Hindlimb muscle (tissue), 1 donor: ENCODE measurements at places on chromosomes 3 and 15.

DNA sequence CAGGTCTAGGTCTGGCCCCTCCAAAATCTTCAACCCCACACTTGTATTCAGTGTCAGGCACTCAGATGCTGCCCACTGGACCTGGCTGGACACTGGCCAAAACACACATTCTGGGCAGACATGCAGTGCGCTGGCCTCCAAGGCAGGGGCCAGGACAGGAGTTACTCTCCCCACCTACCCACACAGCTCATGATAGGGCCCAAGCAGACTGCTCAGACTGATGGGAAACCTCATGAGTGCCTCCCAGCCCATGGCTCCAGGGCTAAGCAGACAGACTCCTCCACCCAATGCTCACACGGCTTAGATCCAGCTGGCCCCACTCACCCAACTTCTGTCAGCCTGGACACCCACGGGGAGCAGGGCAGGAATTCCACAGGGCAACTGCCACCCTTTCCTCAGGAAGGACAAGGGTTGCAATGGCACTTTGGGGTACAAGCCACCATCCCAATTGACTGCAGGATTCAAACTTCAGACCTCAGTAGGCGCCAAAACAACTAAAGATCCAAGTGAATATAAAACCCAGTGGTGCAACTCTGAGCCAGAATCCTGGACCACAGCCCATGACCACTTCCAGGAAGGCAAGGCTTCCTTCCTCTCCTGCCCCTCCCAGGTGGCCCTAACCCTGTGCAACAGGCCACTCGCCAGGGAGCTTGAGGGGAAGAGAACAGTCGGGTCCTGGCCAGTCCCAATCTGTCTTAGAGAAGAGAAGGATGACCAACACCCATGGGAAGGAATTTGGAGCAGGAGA is 1.4 kb downstream of the LTF start:
- DNase-seq, result no peak

DNA sequence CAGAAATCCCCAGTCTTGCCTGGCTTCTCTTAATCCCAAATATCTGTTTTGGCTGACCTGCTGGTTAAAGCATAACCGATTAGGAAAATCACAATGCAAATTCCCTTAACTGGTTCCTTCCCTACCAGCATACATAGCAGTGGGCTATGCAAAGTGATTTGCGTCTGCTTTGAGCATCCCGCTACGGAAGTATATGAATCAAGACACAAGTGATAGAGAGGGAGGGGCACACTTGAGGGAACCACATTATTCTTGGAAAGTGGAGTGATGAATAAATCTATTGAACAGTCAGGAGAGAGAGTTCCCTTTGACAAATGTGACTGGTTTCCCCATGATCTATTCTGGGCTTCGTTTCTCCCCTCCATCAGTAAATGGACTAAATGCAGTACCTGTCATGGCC is 119.6 kb upstream of the C15orf61 start:
- no peak for DNase-seq

DNA sequence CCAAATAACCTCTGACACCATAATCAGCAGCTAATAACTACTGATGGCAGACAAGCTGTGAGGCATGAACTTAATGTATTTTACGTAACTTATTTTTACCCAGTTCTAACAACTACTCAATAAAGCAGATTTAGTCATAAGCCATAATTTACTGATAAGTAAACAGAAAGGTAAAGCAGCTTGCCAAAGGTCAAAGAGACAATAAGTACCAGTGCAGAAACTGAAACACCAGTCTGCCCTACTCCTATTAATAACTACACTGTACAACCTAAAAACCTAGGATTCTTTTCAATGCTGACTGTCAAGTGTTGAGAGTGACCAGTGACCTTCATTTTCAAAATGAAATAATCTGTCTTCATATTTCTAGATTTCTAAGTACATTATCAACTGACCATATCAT is 152.2 kb downstream of the NR2E3 start:
- DNase-seq, result no peak

DNA sequence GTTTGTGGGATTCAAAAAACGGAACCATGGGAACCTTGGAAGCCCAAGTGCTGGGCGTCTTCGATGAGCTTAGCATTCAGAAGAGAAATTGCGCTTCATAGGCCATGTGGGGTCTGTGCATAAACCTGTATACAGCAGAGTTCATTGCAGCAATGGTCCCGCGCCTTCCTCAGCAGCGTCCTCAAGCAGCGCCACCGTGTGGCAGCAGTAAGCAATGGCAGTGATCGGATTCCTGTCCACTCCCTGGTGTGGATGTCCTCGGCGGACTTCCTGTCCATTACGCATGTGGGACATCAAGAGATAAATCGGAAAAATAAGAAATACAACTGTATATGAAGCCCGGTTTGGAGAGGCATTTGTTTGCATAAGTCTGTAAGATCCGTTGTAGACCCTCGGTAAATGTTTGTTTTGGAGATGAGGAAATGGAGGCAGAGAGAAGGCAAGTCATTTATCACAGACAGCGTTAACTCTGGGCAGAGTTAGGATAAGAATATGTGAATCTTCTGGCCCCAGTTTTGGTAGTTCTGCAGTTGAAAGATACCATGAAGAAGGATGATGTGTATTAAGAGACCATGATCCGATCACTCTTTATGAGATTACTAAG is 57.7 kb downstream of the CNTN4 start:
- DNase-seq, result no peak

- DNase-seq, result no peak
Observed at GRCh38 chr3:126865736-126866135, 117.2 kb upstream of the PLXNA1 start.

DNA sequence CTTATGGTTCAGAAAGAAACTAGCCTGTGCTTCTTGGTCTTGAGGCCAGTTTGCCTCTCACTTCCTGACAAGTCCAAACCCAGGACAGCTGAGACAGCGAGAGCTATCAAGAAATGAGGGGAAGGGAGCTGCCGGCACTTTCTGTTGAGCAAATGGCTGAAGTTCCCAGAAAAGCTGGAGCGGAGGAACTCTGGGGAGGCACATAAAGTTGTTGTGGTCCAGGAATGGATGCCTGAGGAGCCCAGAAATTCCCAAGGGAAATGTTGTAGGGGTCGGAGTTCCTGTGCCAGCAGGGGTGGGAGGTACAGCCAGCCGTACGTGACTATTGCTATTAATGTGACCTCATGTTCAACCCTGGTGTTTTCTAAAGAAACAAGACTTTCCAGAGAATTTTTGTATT is 98.8 kb upstream of the TNFAIP8L3 start:
- DNase-seq, result no peak

DNA sequence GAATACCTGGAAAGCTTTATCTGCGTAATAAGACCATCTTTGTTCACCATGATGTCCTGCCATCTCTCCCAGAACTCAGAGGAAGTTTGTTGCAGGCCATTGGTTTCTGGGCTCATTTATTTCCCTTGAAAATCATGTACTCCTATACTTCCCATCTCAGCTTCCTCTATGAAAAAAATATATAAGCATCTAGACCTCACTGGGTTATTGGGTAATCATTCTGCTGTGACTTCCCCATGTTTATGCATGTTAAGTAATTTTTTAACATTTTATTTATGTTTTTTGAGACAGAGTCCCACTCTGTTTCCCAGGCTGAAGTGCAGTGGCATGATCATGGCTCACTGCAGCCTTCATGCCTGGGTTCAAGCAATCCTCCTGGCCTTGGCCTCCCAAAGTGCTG is 184.5 kb downstream of the ZPLD1 start:
- DNase-seq, result no peak

DNA sequence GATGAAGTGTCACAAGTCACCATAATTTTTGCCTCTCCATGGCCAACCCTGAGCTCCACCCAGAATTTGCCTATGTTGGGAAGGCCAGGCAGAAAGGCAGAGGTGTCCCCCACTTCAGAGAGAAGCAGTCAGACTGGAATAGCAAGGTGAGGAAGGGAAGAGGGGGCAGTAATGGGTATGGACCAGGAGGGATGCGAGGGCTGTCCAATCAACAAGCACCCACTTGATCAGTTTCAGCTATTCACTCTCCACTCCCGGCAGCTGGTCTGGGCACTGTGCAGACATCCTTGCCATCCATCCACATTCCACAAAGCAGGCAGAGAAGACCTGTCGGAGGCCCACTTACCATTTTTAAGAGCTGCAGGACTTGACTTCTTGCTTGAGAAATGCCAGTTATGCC is 43.5 kb upstream of the CTNNB1 start:
- no peak for DNase-seq

- DNase-seq, result no peak
Observed at GRCh38 chr15:101213147-101213546, 38.7 kb downstream of the CHSY1 start.

GRCh38 chr15:57857871-57858270 is 151.4 kb downstream of the POLR2M start:
- DNase-seq, result no peak

DNA sequence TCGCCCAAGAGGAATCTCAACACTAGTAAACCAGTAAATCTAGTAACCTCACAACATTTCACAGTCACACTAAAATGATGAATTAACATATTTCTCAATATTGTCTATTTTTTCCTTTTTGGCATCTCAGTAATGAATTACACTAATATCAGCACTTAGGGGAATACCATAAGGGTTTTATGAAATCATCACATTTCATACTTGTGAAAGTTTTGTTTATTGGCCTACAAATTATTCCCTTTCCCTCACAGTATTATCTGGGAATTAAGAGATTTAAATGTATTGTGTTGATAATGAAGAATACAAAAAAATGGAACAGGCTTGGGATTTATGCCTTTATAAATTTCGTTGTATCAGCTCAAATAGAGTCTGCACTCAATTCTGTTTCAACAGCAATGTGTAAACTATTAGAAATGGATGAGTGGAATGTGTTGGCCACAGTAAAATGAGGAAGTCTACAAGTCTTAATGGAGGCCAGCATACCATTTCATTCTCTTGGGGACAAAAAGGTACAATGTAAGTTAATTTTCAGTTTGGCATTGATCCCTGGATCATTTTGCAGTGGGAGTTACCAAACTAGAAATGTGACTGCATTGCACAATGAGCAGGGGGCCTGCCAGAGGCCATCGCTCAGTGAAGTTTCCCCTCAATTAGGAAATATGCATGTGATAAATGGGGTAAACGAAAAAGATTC is 195.4 kb downstream of the FMN1 start:
- DNase-seq, result peak; percentile 62

DNA sequence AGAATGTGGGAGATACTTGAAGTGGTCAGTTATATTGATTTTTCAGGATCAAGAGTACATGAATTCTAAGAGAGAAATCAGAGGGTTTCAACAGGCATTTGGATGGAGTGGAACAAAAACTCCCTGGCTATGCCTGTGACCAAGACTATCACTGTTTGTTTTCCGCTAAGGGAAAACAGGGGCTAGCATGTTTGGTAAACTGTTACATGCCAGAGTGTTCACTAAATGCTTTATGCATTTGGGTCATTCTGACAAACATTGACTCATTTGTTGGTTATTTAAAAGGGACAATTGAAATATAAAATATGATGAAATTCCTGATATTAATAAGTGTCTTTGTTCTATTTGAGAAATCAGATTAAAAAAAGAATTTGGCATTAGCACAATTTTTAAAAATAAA is 603.9 kb upstream of the KCNMB2 start:
- no peak for DNase-seq

DNA sequence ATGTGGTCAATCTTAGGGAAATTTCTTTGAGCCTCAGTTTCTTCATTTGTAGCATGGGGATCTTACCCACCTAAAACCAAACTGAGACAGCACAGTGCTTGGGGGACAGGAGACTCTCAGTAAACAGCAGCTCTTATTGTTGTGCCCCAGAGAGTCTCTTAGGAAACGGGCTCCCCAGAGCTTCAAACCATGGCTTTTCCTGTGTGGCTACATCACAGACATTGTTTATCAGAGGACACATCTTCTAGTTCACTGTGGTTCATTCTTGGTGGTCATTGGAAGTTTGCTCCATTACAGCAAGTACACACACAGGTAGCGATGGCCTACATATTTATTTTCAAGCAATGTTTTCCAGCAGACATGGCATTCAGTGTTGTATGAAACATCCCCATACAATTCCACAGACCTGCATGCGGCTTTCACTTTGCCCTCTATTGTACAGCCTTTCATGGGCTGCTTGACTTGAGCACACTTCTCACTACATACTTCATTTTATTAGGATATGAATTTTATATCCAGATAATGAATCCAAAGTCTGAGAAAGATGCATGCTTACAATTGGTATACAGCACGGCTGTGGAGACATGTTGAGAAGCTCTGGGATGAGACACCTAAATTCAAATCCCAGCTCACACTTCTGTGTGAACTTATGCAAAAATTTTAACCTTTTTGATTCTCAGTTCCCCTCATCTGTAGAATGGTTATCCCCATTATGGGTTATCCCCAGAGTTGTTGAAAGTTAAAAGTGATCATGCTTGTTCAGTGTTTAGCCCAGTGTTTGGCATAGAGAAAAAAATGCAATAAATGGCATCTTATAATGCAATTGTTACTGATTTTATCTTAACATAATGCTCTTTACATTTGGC is 84.8 kb upstream of the ICE2 start:
- no peak for DNase-seq

- peak; percentile 34 for DNase-seq
Observed at GRCh38 chr3:8658306-8659212, 14.0 kb upstream of the SSUH2 start.

GRCh38 chr15:66072616-66073361 is 180.8 kb downstream of the MEGF11 start:
- no peak for DNase-seq

DNA sequence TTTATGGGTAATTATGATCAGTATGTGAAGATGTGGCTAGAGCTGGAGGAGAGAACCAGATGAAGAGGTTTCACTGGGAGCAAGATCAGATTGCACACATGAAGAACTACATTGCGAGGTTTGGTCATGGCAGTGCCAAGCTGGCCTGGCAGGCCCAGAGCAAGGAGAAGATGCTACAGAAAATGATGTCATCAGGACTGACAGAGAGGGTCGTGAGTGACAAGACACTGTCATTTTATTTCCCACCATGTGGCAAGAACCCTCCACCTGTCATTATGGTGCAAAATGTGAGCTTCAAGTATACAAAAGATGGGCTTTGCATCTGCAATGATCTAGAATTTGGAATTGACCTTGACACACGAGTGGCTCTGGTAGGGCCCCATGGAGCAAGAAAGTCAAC is 168.3 kb downstream of the C3orf38 start:
- DNase-seq, result no peak

DNA sequence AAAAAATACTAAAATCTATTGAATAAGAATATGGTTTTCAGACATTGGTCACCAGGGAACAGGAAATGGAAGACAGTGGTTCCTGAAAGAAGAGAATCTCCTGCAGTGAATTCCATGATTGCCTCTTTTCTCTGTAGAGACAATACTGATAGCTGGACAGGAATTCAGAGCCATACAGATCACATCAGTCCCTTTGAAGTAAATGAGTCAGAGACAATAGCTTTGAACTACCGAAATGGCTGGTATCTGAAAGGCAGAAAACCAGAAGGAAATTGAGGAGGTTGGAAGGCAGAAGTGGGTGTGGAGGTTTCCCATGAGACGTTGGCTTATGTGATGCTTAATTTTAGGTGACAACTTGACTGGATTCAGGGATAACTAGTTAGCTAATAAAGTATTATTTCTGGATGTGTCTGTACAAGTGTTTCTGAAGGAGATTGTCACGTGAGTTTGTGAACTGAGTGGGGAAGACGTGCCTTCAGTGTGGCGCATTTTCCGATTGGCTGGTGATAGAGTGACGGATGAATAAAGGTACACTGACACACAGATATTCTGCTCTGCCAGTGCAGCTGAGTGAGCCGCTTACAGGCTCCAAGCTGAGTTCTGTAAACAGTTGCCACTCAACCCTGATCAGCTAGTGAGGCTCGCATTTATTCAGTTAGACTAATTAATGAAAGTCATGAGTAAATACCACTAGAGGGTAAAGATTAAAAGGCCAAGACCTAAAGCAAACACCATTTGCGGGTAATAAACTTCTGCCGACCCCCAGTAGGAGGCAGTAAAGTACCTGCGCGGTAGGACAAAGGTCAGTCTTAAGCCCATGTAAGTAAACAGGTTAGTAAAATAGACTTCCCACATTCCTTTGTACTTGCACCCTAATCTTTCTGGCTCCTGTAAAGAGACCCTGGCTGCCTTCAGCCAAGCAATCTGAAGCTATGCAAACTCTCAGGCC is 1298.6 kb downstream of the SI start:
- DNase-seq, result no peak
